ENCODE measurements at places on chromosomes 2 and 18.

DNA sequence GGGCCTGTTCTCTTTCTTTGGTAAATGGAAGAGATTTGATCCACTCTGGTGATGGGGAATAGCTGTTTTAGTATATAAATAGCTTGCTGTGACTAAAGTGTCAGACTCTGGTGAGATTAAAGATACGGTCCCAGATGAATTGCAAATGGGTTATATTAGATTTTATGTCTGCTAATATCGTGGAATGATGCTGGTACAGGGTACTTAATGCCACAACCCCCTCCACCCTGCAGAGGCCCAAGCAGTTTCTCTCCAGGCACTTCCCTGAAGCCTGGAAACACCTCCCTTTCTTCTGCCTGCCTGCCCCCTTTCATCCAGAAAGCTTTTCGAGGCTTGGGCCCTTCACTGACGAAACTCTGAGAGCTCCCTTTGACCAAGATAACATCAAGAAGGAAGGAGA, 21.4 kb upstream of the RFX8 start:
- DNase-seq, result no peak

- no peak for DNase-seq
These were observed 452.8 kb upstream of the VWC2L start for GRCh38 chr2:213958086-213958485.

DNA sequence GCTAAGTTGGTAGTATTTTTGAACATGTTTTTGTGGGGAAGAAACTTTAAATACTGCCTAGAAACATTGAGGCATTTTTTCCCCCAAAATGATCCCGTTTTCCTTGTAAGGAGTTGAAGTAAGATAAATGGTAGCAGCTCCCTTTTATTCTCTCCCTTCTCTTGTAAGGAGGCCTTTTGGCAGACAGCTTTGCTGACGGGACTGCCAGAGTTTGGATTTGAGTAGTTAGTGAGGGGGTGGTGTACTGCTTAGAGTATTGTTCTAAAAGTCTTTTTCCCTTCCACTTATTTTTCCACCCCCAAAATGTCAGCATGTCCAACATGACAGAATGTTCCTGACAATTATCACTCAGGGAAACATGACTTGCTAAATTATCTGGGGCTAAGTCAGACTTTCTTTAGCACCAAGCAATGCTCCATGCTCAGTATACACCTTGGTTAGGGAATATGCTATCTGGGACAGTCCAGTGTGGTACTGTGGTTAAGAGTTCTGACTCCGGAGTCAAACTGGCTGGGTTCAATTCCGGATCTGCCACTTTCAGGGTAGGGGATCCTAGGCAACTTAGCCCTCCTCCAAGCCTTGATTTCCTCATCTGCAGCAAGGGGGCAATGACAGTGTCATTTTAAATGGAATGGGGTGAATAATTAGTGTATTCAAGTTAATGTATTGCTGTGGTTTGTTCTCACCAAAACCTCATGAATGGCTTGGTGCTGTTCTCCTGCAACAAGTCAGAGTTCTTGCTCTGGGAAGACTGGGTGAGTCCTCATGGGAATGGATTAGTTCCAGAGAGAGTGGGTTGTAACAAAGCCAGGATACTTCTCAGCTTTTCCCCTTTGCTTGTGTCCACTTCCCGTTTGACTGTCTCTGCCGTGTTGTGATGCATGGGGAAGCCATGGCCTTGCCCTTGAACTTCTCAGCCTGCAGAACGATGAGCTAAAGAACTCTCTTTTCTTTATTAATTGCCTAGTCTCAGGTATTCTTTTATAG, 116.2 kb downstream of the TANC1 start:
- DNase-seq, result no peak

GRCh38 chr2:241991299-241991698, 121.8 kb downstream of the RTP5 start:
- DNase-seq, result no peak

DNA sequence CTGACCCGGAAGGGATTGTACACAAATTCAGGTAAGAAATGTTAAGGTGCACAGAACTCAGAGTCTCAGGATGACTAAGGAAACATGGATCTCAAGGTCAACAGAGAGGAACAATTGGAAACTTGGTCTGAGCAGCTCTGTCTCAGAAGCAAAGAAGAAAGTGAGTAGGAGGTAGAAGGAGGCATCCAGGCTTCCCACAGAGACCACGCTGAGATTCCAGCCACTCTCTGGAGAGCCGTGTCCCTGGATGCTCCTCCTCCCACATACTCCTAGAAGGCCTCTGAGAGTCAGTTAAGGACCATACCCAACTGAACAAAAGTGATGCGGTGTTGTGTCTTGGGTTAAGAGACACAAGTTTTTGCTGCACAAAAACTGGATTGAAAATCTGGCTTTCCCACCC, 8.6 kb upstream of the PLB1 start:
- DNase-seq, result no peak

GRCh38 chr2:119794237-119794636, 34.5 kb downstream of the PTPN4 start:
- no peak for DNase-seq

GRCh38 chr2:88211003-88211808, 41.1 kb downstream of the THNSL2 start:
- DNase-seq, result no peak

DNA sequence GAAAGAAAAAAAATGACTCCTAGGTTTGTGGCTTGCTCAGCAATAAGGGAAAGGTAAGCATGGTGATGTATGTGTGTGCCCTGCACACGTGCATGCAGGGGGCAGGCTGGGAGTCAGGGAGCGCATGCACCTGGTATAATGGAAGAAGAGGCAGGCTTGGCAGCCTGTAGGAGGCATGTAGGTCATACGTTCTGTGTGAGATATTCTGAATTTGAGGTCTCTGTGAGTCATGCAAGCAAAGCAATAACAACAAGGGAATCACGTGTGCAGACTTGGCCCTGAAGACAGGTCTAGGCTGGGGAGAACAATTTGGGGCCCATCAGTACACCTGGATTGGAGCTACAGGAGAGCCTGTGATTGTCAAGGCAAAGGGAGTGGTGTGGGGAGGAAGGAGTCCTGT, 94.5 kb upstream of the TTC39C start:
- no peak for DNase-seq

DNA sequence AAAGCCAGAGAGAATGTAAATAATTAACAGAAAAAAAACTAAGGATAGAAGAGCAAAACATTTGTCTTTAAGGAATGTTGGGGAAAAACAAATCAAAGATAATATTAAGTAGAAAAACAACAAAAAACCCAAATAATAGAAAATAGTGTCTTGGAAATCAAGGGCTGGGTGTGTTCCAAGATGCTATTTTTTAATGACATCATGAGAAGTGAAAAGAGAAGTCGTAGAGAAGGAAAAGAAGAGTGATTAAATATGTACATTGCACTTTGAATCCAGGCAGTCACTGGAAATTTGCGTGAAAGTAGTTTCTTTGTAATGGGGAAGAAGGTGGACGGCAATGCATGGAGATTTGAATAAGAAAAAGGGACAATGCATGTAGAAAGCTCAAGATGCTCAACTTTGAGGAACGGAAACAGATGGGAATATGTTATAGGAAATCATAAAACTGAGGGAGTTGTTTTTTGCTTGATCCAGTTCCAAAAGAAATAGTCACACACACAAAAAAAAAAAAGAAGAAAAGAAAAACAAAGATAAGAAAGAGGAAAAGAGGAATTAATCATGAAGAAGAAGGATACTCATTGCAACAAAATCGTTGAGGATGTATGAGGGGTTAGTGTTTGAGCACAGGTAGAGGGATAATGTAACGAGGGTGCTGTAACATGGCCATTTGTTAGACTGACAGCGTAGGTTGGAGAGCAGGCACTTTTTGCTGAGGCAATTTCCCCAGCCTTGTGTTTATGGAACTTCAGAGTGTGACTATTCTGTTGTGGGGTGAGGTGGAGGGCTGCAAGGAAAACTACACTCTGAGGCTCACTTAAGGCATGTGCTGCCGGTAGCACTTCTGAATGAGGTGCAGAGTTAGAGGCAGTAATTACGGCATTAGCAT, 184.1 kb downstream of the CALCRL start:
- DNase-seq, result no peak

- DNase-seq, result no peak
These were observed 119.0 kb downstream of the PMAIP1 start for GRCh38 chr18:60018618-60019462.

DNA sequence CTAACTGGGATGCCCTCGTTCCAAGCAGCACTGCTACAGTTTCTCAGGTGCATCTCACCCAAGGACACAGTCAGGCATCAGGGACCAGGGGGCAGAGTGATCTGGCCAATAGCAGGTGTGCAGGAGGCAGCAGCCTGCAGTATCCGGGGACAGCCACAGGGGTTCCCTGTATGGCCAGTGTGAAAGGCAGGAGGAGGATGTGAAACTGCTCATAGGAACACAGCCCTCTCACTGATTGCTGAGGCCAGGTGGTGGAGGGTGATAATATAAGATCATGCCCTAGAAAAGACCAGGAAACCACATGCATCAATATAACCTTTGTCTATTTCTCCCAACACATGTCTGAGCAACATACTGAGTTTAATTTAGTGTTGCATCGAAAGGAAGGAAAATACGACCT, 112.7 kb upstream of the TACR1 start:
- DNase-seq, result no peak

DNA sequence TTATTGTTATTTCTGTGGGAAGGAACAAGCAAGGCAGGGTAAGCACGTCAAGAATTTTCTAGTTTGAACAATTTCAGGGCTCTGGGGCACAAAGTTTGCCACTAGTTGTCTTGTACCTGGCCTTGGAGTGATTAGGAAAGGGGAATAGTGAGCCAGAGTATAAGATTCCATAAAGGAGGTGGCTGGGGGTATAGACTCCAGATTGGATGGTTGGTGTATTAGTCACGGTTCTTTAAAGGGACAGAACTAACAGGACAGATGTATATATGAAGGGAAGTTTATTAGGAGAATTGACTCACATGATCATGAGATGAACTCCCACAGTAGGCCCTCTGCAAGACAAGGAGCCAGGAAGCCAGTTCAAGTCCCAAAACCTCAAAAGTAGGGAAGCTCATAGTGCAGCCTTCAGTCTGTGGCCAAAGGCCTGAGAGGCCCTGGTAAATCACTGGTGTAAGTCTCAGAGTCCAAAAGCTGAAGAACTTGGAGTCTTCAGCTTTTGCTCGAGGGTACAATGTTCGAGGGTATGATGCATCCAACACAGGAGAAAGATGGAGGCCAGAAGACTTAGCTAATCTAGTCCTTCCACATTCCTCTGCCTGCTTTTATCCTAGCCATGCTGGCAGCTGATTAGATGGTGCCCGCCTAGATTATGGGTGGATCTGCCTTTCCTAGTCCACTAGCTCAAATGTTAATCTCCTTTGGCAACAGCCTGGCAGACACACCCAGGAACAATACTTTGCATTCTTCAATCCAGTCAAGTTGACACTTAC, 31.5 kb upstream of the PTPRM start:
- DNase-seq, result no peak

DNA sequence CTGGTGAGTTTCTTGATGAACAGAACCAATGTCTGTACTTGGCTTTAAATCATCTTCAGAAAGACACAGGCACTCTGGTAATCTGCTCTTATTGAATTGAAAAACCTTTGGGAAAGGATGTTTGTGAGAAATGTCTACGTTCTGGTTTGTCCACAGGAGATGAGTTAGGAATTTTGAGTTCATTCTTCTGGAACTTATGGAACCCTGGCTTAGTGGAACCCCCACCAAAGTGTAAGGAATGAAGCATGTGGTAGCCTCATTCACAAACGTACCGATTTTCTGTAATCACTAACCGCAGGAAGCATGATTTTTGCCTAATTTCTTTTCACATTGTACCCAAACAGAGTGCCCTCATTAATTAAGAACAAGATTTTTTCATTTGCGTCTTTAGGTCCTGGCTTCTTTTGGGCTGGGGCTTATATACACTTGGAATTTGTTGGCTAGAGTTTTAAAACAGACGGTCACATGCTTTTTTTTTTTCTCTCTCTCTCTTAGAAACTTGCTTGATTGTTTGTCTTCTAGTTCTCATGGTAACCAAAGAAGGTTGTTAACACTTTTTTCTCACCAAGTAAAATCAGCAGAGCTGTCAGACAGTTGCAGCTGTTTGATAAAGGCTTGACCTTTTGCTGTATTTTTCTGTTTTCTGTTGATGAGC, 314.1 kb upstream of the THUMPD2 start:
- no peak for DNase-seq

- no peak for DNase-seq
These were observed 1072.4 kb upstream of the ZEB2 start for GRCh38 chr2:145592361-145592760.

- DNase-seq, result no peak
These were observed 605 bp downstream of the REV1 start for GRCh38 chr2:99489063-99489760.

GRCh38 chr2:41993435-41993925, 54.3 kb upstream of the PKDCC start:
- no peak for DNase-seq

GRCh38 chr18:79223431-79223830, 154.2 kb downstream of the ATP9B start:
- DNase-seq, result no peak

GRCh38 chr2:206392118-206392517, 51.2 kb upstream of the ADAM23 start:
- no peak for DNase-seq
